ENCODE measurements at places on chromosomes 2 and 18. TPM values are rescaled to one million over a fixed set of nuclear protein-coding genes. Genes with fewer than 3 reads are reported as not detected.

Gene SULT1C3
- not detected for total RNA-seq

Gene SPP2
- not detected for total RNA-seq

Gene TMEM247
- not detected for total RNA-seq

GRCh38 chr2:177051278-177051677, 161.3 kb upstream of the HNRNPA3 start:
- DNase-seq, result no peak

All from fibroblast of the aortic adventitia (primary cell).